ENCODE measurements at places on chromosomes 3 and 15.

GRCh38 chr3:168545591-168545990, 449.9 kb upstream of the GOLIM4 start:
- DNase-seq: no peak

GRCh38 chr3:161104561-161105551, at the start of gene B3GALNT1:
Gene B3GALNT1, minus strand, starts transcription at chr3:161105349. Its CDS starts 18,595 bp downstream, at chr3:161086754.
- DNase-seq: peak; percentile 73

- no peak for DNase-seq
Observed at GRCh38 chr3:50848308-50848707, 173.6 kb downstream of the DOCK3 start.

- no peak for DNase-seq
Observed at GRCh38 chr3:106447723-106448301, 579.0 kb upstream of the CBLB start.

DNA sequence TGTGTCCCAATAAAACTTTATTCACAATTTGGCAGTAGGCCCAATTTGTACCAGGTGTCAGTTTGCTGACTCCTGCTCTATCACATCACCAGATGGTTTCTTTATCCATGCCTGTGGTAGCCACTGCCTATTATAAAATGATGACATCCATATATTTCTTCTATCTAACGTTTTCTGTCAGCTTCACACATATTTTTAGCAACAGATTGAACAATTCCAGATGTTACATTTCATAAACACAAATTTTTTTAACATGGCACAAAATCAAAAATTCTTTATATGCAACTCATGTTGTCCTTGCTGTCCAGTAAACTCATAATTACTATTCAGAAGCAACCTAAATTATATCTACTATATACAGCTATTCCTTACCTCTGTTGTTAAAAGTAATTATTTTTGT, 1371.6 kb downstream of the NSUN3 start:
- no peak for DNase-seq

- no peak for DNase-seq
Observed at GRCh38 chr15:78024883-78025282, 52.6 kb downstream of the TBC1D2B start.

DNA sequence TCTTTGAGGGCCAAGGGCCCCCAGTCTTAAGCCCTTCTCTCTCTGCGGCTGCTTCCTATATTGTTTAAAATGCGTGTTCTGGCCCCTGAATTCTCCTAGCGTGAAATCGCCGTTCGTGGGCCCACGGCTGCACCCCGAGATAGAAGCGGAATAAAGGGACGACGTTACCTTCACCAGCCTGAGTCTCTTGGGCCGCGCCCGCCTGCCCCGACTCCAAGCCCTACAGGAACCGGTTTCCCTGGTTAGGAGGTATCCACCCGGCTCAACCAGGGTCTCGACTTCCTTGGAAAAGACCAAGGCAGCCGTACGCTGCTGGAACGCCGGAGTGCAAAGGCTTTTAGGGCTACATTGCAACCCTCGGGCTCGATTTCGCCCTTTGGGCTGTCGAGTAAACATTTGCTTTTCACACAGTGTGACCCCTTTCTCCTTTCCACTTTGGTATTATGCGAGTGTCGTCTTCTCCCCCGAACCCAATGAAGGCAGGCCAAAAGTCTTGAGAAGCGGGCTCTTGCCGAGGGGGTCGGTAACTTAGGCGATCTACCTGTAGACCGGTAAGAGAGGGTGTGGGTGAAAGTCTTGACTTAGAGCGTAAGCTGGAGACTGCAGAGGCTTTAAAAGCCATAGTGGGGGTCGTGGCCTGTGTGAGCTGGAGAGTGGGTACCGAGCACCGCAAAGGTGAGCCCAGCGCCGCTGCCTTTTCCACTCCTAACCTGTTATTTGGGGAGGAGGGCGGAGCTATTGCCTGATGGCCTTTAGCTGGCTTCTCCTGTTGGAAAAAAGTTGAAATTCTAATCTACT, 2.0 kb downstream of the TRIM71 start:
- DNase-seq: no peak

DNA sequence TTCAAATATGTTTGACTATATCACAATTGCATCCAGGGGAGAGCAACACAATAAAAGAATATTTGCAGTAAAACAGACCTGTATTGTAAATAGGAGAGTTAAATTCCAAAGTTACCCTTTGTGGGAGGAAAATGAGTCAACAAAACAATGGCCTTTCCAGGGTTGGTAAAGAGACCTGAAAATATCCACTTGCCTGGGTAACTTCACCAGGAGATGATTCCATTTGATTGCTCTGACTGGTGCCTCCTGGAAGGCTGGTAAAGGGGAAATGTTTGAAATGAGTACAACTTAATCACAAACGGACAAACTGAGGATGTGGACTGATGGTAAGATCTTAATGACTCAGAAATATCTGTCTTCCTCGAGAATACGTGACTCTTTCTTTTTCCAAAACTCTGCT, 43.6 kb upstream of the SRGAP3 start:
- no peak for DNase-seq

- DNase-seq: no peak
Observed at GRCh38 chr3:58776231-58776630, 109.7 kb upstream of the FAM3D start.

DNA sequence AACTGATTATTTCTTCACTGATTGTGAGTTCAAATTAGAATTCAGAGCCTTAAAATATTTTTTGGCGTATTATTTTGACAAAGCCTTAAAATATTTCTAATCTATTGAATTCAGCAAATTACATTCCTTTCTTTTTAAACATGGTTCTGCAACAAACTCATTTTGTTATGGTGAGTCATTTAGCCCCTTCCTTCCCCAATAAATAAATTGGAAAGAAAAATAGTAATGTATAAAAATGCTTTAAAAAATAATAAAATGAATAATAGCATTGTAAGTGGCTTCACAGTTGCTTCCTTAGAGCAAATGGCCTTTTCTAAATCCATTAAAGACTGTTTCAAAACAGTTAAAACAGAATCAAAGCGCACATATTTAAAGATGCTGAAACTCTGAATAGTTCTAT, 12.1 kb downstream of the CSNK1G1 start:
- DNase-seq: no peak

All from WTC11 (cell line).